Tongue (tissue), 3 donors: ENCODE measurements at places on chromosomes 3 and 15.

DNA sequence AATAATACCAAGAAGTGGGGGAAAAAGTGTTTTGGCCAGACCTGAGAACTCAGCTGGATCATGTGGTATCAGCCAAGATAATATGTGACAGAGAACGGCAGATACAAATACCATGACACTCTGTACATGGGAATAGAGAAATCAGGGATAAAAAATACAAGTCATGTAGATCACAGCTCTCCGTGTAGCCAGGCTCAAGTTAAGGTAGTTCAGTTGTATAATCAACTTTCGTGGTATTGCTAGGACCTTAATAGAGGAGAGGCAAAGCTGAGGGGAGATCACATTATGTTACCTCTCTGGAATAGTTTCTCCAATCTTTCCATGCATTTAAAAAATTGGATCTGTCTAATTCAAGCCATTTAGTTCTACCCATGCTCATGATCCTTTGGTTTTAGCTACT, 179.8 kb downstream of the GHSR start:
- DNase-seq: no peak

DNA sequence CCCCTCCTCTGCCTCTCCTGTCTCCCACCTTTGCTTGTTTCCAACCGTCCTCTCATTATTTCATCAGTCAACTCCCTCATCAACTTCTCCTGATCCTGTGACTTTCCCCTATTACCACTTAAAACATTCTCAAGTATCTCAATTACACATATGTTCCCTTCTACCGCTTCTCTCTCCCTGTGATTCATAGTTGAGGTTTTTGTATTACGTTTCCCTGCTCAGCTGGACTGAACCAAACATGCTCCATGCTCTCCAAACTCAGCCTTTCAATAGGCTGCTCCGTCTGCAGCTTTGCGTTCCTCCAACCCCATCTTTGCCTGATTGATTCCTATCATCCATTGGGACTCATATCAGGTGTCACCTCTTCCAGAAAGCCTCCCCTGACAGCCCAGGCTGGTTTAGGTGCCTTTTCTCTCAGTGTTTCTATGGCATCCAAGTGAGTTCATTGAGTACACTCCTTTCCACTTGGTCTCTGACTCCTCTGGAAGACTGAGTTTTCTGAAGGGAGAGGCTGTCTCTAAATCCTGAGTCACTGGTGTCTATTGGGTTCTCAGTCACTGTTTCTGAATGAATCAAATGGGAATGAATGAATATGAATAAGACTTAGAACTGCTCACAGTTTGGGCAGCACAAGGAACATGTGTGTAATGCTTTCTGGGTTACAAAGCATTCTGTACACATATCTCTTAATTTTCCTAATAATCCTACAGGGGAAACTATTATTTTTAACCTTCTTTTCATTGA, 56.4 kb downstream of the PLD1 start:
- DNase-seq: no peak

GRCh38 chr3:141246224-141246957, 14.8 kb downstream of the PXYLP1 start:
- no peak for DNase-seq

GRCh38 chr3:133384331-133385027, 15.4 kb upstream of the BFSP2 start:
- DNase-seq: peak; percentile 89

- no peak for DNase-seq
Observed at GRCh38 chr3:127761441-127761801, 60.9 kb downstream of the MGLL start.

DNA sequence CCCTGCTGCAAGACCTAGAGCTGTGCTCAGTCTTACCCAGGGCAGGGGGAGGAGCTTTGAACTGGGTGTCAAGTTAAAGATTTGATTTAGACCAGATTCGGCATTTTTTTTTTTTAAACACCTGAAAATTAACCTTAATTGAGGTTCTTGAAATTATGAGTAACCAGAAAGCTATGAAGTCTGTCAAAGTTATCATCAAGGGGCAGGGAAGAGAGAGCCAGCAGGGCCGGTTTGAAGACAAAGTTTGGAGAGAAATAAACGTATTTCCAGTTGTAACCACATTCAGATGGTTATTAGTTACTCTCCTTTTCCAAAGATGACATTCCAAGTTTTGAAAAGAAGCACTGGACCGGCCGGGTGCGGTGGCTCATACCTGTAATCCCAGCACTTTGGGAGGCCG, 12.0 kb downstream of the TMEM266 start:
- DNase-seq: no peak
